Naive thymus-derived CD4-positive, alpha-beta T cell (primary cell): ENCODE measurements at places on chromosomes 11 and 22.

- H3K4me1 ChIP-seq: peaks cover 15% of the 10 kb centered on the region
- H3K4me3 ChIP-seq: no peak overlapping the region
- no peaks in the 10 kb centered on the region for H3K27me3 ChIP-seq
- no peak overlapping the region for H3K27ac ChIP-seq
- H3K36me3 ChIP-seq: no peaks in the 10 kb centered on the region
- DNase-seq: no peak
These were observed 1.6 kb downstream of the TMEM135 start for GRCh38 chr11:87039371-87039770.

DNA sequence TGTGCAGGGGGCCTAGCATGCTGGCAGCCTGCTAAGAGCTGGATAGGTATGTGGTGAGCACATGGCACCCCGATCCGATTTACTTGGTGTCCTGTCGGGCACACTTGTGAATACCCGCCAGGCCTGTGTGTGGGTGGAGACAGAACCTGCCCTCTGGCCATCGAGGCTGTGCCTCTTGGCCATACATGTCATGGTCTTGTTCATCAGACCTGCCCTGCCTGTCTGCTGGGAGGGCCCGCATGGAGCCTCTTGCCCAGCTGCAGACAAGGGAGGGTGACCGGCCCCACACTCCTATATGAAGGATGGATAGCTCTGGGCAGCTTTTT lies 310.2 kb downstream of the TBC1D22A start:
- no peaks in the 10 kb centered on the region for H3K4me1 ChIP-seq
- H3K27me3 ChIP-seq: no peaks in the 10 kb centered on the region

GRCh38 chr22:38694049-38694448 lies 6.7 kb downstream of the JOSD1 start:
- H3K27me3 ChIP-seq: no peaks in the 10 kb centered on the region
- DNase-seq: no peak
- H3K4me3 ChIP-seq: no peak overlapping the region

GRCh38 chr11:96235751-96236150 lies 107.2 kb downstream of the MAML2 start:
- H3K4me1 ChIP-seq: no peaks in the 10 kb centered on the region
- H3K36me3 ChIP-seq: no peaks in the 10 kb centered on the region
- H3K27me3 ChIP-seq: no peaks in the 10 kb centered on the region
- peak overlapping the region; percentile 6 for H3K27ac ChIP-seq
- H3K4me3 ChIP-seq: no peak overlapping the region

DNA sequence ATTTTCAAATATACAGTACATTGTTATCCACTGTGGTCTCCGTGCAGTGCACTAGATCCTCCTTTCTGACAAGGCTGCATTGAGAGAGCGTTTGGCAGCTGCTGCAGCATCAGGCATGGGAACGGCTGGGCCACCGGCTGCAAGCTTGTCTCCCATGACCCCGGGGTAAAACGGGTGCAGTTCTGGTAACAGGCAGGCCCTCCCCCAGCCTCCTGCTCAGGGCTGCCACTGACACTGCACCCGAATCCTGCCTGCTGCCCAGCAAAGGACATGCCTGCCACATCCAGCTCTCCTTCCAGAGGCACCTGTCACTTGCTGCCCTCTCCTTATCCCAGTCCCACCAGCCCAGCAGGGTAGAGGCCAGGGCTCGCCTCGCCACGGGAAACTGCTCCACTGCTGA lies 124.5 kb upstream of the TMEM45B start:
- H3K27ac ChIP-seq: no peak overlapping the region
- no peak for DNase-seq

DNA sequence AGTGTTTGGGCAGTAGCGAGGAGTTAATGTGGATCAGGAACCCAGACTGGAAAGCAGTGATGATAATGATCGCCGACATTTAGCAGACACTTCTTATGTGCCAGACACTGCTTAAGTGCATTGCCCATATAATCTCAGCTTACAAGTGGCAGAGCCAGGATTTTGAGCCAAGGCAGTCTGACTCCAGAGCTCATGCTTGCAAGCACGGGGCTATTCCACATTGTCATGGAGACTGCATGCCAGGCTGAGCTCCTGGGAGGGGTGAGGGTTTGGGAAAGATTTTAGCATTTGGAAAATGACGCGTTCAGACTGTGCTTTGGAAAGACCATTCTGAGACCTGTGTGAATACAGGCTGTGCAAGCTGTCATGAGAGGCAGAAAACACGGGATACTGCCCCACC lies 302.7 kb downstream of the DDX10 start:
- no peak overlapping the region for H3K27ac ChIP-seq
- no peaks in the 10 kb centered on the region for H3K4me1 ChIP-seq

GRCh38 chr11:70307176-70307575 lies 36.7 kb downstream of the PPFIA1 start:
- DNase-seq: no peak
- no peaks in the 10 kb centered on the region for H3K4me1 ChIP-seq
- no peak overlapping the region for H3K27ac ChIP-seq
- peaks cover 18% of the 10 kb centered on the region for H3K36me3 ChIP-seq
- no peaks in the 10 kb centered on the region for H3K27me3 ChIP-seq

- H3K4me3 ChIP-seq: no peak overlapping the region
- DNase-seq: no peak
- H3K27ac ChIP-seq: no peak overlapping the region
- no peaks in the 10 kb centered on the region for H3K27me3 ChIP-seq
These were observed 1.1 kb downstream of the FAT3 start for GRCh38 chr11:92225568-92226330.
